GM12864 (cell line): ENCODE measurements at places on chromosomes 11 and 22.

DNA sequence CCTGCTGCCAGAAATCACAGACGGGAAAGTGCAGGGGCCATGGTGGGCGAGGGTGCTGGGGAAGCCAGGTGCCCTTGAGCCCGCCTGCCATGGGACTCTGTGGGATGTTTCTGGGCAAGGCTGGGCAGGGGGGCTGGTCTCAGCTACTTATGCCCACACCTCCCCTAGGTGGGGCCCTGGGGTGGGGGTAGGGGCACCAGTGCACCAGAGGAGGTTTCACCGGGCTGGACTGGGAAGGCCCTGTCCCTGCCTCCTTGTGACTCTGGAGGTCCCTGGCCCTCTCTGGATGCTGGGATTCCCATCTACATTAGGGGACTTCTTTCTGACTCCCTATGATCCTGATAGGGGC, 75.2 kb upstream of the WNT11 start:
- no peak for DNase-seq

GRCh38 chr11:61834278-61835048, 6.4 kb downstream of the FADS2 start:
- peak; percentile 85 for DNase-seq

GRCh38 chr11:10076458-10077141, 217.4 kb downstream of the SBF2 start:
- DNase-seq, result peak; percentile 24

- no peak for DNase-seq
These were observed 3.7 kb upstream of the RANGAP1 start for GRCh38 chr22:41289671-41290070.

DNA sequence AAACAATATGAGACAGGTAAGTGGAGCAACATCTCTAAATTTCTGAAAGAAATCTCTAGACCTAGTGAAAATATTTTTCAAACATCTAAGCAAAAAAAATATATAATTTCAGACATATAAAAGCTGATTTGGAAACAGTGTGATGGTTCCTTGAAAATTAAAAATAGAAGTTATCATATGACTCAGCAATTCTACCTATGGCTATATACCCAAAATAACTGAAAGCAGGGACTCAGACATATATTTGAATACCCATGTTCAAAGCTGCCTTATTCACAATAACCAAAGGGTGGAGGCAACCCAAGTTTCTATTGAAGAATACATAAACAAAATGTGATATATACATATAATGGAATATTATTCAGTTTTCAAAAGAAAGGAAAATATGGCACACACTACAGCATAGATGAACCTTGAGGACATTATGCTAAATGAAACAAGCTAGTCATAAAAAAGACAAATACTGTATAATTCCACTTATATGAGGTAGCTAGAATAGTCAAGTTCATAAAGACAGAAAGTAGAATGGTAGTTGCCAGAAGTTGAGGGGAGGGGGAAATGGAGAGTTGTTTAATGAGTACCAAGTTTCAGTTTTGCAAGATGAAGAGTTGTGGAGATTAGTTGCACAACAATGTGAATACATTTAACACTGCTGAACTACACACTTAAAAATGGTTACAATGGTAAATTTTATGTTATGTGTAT, 300.4 kb downstream of the TTC28 start:
- no peak for DNase-seq

- DNase-seq, result no peak
These were observed 1.6 kb downstream of the CD59 start for GRCh38 chr11:33734441-33735270.

DNA sequence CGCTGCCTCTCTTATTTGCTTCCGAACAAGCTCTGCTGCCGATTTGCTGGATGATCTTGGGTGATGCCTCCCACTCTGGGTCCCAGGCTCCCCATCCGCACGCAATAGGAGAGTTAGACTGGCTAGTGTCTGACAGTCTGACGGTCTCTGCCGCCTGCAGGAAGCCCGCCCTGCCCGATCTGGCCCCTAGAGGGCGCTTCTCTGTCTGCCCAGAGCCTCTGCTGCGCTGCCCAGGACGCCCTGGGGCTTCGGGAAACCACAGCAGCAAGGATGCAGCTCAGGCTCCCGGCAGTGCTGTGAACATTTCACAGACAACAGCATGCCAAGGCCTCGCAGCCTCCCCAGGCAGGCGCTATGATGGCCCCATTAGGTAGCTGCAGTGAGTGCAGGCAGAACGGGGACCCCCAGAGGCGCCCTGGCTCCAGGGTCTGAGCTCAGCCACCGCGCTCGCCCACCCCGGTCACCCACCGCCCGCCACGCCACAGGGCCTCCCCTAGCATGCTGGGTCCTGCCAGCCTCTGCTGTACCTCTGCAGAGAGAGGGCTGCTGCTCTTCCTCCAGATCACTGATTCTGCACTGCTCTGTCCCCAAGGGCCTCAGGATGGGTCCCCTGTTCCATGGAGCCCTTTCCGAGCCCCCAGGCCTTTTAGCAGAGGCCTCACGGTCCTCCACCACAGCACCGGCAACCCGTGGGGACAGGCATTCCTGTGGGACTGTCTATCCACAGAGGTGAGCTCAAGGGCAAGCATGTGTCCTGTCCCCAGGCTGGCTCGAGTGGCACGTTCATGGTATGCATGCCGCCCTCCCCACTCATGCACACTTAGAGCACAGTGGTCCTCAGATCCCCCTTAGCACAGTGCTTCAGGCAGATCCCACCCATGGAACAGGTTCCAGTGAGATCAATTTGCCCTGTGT, 4.3 kb upstream of the BAIAP2L2 start:
- peak; percentile 16 for DNase-seq

DNA sequence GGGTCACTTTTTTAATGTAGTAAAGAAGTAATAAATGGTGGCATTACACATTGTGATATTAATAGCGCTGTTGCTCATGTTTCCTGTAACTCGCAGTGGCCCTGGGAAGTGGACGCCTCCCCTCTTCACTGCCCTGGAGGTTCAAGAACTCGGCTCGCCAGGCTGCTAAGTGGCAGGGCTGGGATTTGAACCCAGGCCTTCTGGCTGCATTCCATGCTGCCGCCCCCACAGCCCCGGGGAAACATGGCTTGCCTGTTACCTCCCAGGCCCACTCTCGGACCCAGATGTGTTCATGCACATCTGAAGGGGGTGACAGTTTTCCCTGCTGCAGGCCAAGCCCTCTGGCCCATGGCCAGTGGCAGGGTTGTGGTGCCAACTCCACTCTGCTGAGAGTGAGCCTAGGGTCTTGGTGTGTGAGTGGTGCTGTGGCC, 25.0 kb upstream of the MGAT3 start:
- DNase-seq, result no peak

DNA sequence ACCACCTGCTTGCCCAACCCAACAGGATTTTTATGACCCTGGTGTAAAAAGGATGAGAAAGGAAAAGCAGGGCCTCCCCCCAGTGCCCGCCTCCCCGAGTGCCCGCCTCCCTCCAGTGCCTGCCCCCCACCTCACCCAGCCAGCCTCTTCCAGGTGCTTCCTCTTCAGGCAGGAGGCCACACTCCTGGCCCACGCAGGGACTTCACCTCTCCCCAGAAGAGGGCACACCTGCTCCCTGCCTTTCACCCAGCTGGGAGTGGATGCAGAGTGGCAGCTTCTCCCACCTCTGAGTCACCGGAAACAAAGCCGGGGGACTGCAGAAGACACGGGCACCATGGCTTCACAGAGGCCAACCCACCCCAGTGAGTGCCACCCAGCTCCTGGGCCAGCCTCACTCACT, 16.1 kb downstream of the CPT1A start:
- no peak for DNase-seq

DNA sequence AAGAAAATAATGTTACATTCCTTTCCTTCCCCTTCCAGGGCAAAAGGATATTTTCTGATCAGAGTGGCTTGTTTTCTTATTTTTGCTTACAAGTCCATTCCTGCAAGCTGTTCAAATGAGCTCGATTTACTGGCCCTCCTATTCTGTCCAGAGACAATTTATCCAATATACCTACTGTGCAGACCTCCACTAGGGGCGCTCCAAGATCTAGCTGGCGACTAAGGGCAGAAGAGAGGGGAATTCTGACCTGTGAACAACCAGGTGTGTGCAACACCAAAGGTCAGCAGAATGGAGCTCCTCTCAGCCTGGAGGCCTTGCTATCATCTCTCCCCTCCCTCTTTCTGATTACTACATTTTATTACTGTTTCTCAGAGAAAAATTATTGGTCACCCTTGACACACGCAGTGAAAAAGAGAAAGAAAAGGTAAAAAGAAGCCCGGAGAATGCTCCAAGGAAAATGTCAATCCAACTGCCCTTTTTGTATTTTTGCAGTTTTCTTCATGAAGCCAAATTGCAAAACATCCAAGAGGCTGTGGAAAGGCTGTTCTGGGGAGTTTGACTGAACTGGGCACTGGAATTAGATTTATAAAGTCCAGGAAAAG, 3.2 kb downstream of the SEZ6L start:
- no peak for DNase-seq

DNA sequence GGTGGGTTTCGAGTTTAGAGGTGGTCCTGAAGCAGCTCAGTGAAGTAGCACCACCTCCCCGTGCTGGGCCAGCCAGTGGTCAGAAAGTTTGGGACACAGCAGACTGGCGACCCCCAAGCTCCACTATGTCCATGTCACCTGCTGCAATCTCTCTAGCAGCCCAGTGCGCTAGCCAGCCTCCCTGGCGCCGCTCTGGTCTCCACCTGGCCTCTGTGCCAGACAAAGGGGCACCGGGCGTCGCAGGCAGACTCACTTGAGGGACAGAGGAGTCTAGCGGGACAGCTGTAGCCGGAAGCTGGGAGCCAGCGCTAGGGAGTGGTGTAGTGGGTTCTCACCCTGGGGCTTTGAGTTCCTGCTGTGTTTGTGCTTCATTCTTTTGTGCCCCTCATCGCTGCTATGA, 25.5 kb downstream of the MYBPC3 start:
- DNase-seq, result no peak

GRCh38 chr11:60891103-60891741, 15.2 kb downstream of the PRPF19 start:
- DNase-seq, result no peak

GRCh38 chr11:6431861-6432260, 8.9 kb downstream of the HPX start:
- no peak for DNase-seq

DNA sequence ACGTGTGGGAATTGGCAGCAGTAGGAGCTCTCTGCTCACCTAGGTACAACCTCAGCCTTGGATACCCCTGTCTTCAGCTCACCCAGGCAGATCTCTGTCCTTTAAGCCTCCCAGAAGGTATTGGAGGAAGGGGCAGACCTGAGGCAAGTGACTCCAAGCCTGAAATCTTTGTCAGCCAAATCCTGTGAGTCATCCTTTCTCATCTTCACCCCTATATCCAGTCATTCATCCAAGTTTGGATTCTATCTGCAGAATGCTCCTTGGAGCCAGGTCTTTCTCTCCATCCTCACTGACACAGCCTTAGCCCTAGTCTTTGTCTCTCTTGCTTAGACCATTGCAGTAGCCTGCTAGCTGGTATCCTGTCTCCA, 10.4 kb upstream of the THY1 start:
- no peak for DNase-seq

DNA sequence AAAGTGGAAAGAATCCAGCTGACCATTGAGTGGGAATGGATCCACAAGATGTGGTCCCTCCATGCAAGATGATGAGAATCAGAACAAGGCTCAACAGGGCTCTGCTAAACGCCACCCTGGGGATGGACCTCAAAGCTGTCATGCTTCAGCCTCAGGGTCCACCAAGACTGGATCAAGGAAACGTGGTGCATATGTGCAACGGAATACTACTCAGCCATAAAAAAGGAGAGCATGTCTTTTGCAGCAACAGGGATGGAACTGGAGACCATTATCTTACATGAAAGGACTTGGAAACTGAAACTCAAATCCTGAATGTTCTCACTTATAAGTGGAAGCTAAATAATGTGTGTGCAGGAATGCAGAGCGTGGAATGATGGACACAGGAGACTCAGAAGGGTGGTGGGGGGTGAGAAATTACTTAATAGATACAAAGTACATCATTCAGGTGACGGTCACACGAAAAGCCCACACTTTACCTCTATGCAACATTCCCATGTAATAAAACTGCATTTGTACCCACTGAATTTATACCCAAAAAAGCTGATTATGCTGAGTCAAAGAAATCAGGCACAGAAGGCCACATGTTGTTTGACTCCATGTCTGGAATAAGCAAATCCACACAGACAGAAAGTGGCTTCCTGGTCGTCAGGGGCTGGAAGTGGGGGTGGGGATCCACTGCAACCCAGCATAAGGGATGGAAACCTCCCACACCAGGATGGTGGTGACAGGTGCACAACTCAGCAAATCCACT, 116.1 kb downstream of the SHANK2 start:
- no peak for DNase-seq

DNA sequence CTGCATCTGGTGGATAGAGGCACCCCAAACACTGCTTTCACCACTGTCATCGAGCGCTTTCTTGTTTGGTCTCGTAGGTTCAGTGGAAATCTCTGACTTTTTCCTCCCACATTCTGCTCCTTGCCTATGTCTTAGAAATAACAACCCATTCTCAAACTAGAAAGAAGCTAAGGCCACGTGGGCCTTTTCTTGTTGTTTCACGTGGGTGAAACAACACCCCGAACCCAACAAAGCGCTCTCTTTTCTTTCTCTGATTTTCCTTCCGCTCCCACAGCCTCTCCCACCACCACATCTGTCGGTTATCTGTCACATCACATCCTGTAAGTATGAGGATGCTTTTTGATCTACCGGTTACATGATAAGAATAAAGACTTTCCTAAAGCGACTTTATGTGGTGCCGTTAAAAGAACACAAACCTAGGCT, 77.1 kb downstream of the LINC01488 start:
- DNase-seq, result no peak

GRCh38 chr11:77401486-77402217, 72.2 kb downstream of the PAK1 start:
- no peak for DNase-seq

DNA sequence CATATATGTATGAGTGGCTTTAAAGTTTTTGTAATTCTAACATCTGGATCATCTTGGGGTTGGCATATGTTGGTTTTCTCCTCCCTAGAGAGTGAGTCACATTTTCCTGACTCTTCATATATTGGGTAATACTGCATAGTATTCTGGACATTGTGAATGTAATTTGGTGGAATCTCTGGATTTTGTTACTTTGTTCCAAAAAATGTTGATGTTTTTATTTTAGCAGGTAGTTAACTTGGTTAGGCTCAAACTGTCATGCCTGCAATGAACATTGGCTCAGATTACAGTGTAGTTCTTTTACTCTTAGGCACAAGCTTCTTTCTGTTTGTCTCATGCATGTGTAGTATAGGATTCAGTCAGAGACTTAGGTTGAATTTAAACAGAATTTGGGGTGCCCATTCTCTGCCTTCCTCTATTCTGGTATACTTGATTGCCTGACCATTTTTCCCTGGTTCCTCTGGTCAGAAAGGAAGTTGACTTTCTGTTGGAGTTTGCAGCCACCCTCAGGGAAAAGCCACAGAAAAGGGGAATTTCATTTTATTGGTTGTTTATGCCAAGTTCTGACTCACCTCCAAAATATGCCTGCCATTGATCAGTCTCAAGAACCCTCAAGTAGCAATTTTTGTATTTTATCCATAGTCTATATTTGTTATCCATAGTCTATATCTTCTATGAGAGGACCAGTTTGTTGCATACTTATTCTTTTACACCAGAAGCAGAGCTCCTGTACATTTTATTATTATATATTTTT, 151.7 kb downstream of the UVRAG start:
- no peak for DNase-seq
